COR-L47 (cell line): ENCODE measurements at places on chromosomes 3 and 15.

DNA sequence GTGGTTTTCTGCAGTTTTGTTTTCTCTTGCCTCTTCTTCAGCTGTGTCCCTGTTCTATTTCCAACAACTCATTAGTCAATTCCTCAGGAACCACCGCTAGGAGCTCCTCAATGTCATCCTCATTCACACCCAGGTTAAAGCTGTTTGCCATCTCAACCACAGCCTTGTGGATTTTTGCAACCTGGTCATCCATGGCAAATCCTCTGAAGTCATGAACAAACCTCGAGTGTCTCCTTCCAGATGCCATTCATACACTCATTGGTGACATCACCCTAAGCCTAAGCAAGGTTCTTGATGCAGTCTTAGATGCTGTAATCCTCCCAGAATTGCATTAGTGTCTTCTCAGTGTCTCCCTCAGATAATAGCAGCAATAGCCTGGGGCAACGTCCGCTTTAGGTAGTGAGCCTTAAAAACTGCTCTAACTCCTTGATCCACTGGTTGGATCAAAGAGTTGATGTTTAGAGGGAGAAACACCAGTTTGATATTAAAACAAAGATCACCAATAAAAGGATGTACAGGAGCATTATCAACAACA is 31.5 kb upstream of the ZNF502 start:
- no peak for DNase-seq

GRCh38 chr15:86570738-86571137 is 491.1 kb downstream of the AGBL1 start:
- DNase-seq, result no peak

GRCh38 chr15:56639631-56640030 is 93.7 kb downstream of the ZNF280D start:
- DNase-seq, result no peak

- DNase-seq, result no peak
Observed at GRCh38 chr15:100073982-100074381, 267.8 kb downstream of the ADAMTS17 start.

- no peak for DNase-seq
Observed at GRCh38 chr15:70528270-70528706, 235.1 kb downstream of the UACA start.
